Left kidney (tissue), 8 donors: ENCODE measurements at places on chromosomes 2 and 18. TPM values are rescaled to one million over a fixed set of nuclear protein-coding genes. Genes with fewer than 3 reads are reported as not detected.

SLC19A3 gene
- polyA plus RNA-seq = 10.7 TPM

- no peak for DNase-seq
These were observed 95.0 kb downstream of the MAPRE2 start for GRCh38 chr18:35136248-35136647.

GRCh38 chr2:203913947-203914346 is 22.6 kb upstream of the ICOS start:
- no peak for DNase-seq

DNA sequence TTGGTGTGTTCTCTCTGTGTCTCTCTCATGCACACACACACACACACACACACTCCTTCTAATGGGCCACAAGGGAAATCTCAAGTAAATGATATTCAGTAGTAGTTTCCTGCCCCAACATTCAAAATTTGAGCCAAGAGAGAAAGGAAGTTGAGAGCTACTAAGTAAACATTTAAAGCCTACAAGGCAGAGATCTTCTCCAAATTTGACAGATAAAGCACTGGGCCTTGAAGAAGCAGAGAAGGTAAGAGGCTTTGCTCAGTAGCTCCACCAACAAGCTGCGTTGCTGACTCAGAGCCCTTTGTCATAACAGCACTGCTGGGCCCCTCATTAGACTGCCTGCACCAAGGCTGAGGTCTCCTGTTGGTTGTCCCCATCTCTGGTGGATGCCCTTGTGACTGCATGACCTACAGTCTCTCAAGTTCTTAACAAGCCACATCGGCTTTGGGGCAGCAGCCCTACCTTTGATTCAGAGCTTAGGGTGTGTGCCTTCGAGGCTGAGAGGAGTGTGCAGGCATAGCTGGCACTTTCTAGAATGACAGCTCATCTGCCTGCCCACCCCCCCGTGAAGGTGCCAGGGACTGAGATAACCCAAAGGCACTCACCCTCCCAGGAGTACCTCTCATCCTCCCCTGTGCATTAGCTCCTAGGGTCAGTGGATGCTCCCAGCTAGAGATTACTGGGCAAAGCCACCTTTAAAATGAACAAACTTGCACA is 32.3 kb upstream of the NEB start:
- no peak for DNase-seq

GRCh38 chr2:37819186-37819585 is 105.9 kb upstream of the RMDN2 start:
- DNase-seq = no peak

RAB6C gene
- 0.75 TPM for polyA plus RNA-seq

TMEM182 gene
- polyA plus RNA-seq = 8.2 TPM

ZNF513 gene
- polyA plus RNA-seq = 19.6 TPM

LAMA3 gene
- polyA plus RNA-seq = 2.0 TPM

SCN1A gene
- polyA plus RNA-seq = 0.13 TPM

GRCh38 chr18:13450289-13451212 is 232.0 kb downstream of the LDLRAD4 start:
- DNase-seq = no peak

STAT4 gene
- polyA plus RNA-seq = 11.4 TPM

PROKR1 gene
- polyA plus RNA-seq = 0.40 TPM

DNA sequence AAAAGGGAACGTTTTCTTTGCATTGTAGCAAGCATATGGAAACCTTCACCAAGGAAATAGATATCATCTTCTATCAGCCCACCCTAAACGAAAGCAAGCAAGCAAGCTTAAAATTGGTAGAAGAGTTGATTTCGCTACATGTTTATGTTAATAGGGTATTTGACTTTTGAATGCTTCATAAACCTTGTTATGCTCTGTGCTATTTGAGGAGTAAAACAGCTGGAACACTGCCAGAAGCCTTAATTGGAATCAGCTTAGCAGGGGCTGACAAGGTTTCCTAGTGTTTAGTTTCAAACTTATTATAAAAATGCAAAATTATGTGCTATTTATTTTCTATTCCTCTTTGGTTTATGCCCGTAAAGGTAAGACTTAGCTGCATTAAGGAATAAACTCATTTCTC is 70.6 kb upstream of the LINC00305 start:
- DNase-seq = peak; percentile 72

OST4 gene
- polyA plus RNA-seq = 205 TPM

IL36G gene
- 0.67 TPM for polyA plus RNA-seq

ATP6V1B1 gene
- 58.5 TPM for polyA plus RNA-seq

DNA sequence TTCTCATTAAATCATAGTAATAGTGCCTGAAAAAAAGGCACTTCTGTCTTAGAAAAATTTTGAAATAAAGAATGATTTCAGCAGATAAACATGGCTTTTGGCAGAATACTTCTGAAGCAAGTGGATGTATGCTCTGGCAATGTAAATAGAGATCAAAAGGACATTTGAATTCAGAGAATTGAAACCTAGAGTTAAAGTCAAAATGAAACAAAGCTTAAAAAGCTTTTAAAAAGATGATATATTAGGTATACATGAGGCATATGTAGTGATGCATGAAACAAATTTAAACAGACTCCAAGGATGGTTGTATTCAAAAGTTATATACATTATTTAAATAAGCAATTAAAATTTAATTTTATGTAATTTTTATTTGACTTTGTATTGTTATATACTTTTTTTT is 1344.5 kb upstream of the TMEFF2 start:
- DNase-seq = no peak

- no peak for DNase-seq
These were observed 306.6 kb downstream of the SUCLG1 start for GRCh38 chr2:84152462-84152861.

GRCh38 chr2:21966139-21966538 is 842.4 kb downstream of the TDRD15 start:
- DNase-seq = no peak

GRCh38 chr18:11872479-11873136 is 21.4 kb downstream of the CHMP1B start:
- no peak for DNase-seq
